ENCODE measurements at places on chromosomes 7 and 10.

GRCh38 chr7:3973264-3973663 lies 672.2 kb downstream of the SDK1 start:
- no peak for DNase-seq

DNA sequence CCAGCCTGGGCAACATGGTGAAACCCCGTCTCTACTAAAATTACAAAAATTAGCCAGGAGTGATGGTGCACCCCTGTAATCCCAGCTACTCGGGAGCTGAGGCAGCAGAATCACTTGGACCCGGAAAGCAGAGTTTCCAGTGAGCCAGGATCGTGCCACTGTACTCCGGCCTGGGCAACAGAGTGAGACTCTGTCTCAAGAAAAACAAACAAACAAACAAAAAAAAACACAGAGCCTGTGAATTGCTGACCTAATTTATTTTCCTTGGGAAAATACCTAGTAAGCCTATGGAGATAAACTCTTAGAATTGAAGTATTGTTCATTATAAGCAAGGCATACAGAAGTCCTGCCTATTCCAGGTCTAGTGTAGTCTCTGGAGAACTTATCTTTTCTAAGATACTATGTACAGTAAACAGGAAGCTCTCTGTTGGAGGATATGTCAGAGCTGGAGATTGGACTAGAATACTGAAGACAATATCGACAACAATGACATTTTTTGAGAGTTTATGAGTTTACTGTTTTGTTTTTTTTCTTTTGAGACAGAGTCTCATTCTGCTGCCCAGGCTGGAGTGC lies 14.9 kb downstream of the GTF2I start:
- no peak for DNase-seq

DNA sequence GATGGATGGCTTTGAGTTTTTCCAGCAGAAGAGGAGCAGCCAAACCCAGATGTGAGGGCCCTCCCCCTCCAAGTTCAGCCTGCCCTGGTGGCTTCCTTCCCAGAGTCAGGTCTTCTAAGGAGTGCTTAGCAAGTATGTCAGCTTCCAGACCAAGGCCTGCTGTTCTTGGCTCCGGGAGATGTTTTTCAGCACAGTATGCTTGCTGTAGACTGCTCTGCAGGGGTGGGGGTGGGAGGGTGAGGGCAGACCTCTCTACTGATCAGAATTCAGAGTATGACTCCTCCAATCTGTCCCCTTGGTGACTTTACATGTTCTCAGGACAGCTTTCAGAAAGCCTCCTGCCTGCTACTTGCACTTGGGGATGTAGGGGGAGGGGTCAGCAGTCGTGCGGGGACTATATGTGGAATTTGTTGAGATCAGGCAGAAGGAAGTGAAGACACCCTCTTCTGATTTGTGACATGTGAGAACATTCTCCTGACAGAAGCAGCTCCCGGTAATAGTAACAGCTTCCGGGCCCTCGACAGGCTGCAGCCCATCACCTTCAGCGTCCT lies 516.4 kb upstream of the ZMIZ1 start:
- DNase-seq, result no peak

GRCh38 chr10:115379064-115379463 lies 285.9 kb downstream of the ATRNL1 start:
- no peak for DNase-seq

- no peak for DNase-seq
Measured at GRCh38 chr7:22390516-22390915, 33.6 kb upstream of the RAPGEF5 start.

GRCh38 chr10:71374481-71375233 lies 22.1 kb upstream of the CDH23 start:
- DNase-seq, result no peak

GRCh38 chr7:155194382-155195140 lies 103.1 kb upstream of the INSIG1 start:
- DNase-seq, result no peak

GRCh38 chr7:148567524-148567923 lies 23.0 kb upstream of the C7orf33 start:
- DNase-seq, result no peak

DNA sequence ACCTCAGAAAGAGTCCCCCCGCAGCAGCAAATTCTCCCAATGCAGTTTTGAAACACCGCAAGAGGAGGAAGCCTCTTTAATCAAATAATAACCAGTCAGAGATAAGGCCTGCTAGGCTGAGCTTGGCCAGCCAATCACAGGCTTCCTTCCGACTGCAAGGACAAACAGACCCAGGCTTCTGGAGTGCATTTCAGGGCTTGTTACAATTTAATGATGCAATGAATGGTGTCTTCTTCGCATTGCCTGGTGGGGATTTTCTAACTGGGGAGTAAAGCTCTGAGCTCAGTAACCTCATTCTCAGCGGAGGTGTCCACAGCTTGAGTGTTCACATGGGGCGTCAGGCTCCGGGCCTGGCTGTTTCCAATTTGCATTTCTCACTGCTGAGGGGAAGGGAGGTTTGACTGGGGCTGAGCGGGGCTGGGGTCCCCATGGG lies 31.8 kb upstream of the GPAM start:
- no peak for DNase-seq

GRCh38 chr10:46305079-46305818 lies 18.5 kb downstream of the ANTXRL start:
- no peak for DNase-seq

- DNase-seq, result no peak
Measured at GRCh38 chr10:120941501-120941900, 90.3 kb downstream of the WDR11 start.

DNA sequence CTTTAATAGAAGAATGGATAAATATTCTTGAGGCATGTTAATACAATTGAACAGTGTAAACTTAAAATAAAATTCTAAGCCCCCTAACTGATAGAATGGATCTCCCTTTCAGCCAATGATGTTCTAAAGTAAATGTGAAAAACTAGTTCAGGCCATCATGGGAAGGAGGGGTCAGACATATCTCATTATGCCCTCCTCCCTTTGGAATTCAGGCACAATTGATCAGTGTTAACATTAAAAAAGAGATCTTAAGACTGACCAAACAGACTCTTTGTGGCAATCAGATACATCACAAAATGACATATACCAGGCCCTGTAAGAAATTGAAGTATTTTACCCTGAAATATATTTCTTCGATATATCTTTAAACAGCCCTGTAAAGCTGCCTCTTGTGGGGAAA lies 683.0 kb upstream of the LRRTM3 start:
- DNase-seq, result no peak

DNA sequence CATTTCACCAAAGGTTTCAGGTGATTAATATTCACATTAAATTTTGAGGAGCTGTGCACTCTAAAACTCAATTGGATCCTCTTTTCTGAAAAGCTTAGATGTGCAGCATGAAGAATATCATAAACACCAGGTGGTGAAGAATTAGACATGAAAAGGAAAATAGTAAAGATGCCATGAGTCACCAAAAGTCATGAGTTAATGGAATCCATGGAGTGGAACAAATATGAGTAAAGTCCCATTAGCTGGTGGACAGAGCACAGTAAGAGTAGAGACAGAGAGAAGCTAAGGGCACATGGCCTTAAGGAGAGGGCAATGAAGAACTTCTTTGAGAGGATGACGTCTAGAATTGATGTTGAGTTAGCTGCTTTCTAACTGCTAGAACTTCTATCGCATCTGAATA lies 271.6 kb downstream of the CSTF2T start:
- DNase-seq, result no peak

GRCh38 chr7:16975712-16976111 lies 93.9 kb upstream of the AGR3 start:
- DNase-seq, result peak; percentile 29

- DNase-seq, result no peak
Measured at GRCh38 chr7:32036557-32036956, 33.6 kb downstream of the PDE1C start.

DNA sequence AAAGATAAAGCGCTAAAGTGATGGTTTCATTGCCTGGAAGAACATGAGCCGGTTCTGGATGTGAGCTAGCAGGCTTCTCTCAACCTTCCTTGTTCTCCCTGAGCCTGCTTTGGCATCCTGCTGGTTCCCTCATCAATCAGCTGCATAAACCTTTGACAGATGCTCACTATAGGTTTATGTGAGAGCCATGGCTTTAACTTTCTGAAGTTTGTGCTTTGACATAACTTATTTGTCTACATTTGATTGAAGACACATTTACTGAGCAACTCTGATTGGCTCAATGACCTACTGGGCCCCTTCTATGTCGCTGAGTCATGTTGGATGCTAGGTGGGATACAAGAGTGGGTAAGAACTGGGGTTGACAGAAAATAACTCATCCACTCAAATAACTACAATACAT lies 192.0 kb downstream of the ADAM12 start:
- DNase-seq, result no peak

GRCh38 chr7:129574487-129574886 lies 37.0 kb upstream of the NRF1 start:
- no peak for DNase-seq

DNA sequence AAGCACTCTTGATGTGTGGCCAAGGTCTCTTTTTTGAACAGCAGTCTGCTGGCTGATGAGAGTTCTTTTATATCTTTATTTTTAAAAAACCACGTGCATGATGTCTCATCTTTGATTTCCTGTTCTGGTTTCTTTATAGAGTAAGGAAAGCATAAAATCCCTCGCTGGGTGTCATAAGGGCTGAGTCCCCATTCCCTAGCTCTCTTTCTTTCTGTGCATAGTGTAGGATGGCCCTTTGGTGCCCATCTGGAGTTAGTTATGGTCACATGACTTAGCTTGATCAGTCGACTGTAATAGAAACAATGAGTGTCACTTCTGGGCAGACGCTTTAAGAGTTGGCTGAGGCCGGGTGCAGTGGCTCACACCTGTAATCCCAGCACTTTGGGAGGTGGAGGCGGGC lies 38.5 kb downstream of the GHRHR start:
- no peak for DNase-seq

GRCh38 chr10:118742032-118742431 lies 12.7 kb downstream of the CACUL1 start:
- DNase-seq, result no peak

DNA sequence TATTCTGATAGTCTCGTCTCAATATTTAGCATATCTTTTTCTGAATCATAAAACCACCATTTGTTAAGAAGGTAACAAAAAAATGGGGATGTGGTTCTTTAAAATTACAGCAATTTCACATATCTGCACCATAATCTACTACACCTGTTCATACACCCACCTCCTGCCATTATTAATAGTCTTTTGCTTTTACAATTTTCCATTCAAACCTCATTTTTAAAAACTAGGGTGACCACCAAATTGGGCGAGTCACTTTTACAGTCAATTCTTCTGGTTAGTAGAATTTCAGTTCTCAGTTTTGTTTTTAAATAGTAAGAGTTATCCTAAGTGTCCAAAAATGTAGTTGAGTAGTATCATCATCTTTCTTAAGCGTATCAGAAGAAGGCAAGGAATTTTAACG lies 48.4 kb upstream of the GSAP start:
- DNase-seq, result no peak

- DNase-seq, result no peak
Measured at GRCh38 chr10:114347791-114348190, 56.5 kb downstream of the AFAP1L2 start.

DNA sequence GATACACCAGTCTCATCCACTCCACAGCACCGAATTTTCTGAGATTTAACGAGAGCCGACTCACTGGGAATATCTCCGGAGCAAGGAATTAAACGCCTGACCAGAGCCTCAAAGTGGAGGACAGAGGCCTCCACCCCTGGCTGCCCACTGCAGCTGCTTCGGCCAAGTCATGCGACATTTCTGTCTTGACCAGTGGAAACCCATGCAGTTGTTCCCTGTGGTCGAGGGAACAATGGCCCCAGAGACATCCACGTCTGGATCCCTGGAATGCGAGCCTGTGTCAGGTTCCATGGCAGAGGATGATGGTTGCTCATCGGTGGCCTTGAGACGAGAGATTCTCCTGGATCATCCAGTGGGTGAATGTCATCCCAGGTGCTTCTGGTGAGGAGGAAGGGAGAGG lies 65.7 kb upstream of the INSIG1 start:
- no peak for DNase-seq

- no peak for DNase-seq
Measured at GRCh38 chr10:132704008-132704814, 81.7 kb downstream of the NKX6-2 start.

DNA sequence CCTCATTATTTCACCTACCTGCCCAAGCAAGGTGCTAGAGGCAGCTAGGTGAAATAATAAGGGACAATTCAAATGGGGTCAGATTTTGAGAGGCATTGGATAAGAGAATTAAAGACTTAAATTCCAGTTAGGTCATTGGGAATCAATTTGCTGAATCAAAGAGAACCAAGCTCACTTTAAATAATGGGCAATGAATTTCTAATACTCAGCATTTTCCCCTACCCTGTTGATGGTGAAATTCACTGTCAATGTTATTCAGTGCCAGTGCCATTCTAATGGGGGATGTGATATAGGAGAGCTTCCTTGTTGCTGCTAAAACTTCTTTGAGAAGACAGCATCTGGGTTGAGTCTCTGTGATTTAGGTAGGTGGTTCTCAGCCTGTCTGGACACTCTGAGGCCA lies 509.3 kb downstream of the PHTF2 start:
- no peak for DNase-seq

DNA sequence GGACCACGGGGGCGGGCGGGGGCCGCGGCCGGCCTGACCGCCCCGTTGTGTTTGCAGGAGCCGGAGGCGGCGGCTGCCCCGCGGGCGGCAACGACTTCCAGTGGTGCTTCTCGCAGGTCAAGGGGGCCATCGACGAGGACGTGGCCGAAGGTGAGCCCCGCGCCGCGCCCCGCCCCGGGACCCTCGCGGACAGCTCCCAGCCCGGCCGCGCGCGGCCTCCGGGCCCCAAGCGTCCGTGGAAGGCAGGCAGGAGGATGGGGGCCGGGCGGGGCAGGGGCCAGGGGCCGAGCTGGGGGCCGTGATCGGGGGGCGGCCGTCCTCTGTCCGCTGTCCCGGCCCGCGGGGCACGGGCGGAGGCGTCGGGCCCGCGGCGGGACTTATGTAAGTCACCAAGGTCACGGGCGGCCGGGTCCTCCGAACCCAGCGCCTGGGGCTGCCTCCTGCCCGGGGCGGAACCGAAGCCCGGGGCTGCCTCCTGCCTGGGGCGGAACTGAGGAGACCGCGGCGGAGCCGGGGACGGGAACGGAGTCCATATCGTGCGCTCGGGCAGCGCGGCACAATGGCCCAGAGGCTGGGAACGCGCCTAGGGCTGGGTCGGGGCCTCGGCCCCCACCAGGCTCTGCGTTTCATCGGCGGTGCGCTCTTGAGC lies 497 bp downstream of the PPP2R2D start:
- DNase-seq, result no peak

DNA sequence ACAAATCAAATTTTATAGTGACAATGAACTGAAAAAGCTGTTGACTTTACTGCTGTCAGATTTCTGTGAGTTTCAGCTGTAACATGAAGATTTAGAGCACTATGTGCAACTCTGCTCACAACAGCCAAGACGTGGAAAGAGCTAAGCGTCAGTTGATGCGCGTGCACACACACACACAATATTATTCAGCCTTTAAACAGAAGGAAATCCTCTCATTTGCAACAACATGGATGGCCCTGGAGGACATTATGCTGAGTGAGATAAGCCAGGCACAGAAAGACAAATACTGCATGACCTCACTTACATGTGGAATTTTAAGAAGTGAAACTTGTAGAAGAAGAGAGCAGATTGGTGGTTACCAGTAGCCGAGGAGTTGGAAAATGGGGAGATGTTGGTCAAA lies 82.8 kb upstream of the FRMD4A start:
- no peak for DNase-seq

- DNase-seq, result no peak
Measured at GRCh38 chr7:106357675-106358074, 72.9 kb upstream of the NAMPT start.

- no peak for DNase-seq
Measured at GRCh38 chr7:50556247-50556991, 8.8 kb downstream of the DDC start.

All from SIG-M5 (cell line).